WERI-Rb-1 (cell line): ENCODE measurements at places on chromosomes 1 and 21.

GRCh38 chr1:43445606-43446387 is 7.9 kb downstream of the HYI start:
- DNase-seq = no peak

GRCh38 chr1:29500041-29500440 is 263.7 kb downstream of the PTPRU start:
- no peak for DNase-seq

GRCh38 chr1:180168786-180169639 is 14.3 kb downstream of the QSOX1 start:
- peak; percentile 75 for DNase-seq

DNA sequence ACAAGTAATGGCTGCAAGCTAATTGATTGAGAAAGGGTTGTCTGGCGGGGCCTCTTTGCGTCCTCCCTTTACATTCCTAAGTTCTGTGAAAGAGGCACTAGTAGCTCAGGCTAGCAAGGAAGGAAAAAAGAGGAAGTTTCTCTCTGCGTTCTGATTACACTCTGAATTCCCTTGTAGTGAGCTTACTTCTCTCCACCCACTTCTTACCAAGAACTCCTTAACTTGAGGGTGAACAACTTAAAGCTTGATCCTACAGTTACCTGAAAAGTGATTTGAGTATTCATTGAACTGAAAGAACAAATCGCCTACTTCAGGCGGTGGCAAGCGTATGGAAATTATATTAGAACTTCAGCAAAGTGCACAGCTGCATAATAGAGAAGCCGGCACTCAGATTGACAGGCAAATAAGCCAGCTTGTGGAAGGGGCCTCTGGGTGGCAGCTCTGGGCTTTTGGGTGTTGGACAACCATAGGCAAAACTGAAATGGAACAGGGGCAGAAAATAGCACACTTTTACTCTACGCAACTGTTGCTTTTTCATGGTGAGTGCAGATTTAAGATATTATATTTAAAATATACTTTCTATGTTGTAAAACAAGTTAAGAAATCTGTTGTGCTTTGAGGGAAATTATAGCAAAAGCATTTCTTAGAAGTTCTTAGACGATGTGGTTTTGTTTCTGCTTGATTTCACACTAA is 464.5 kb downstream of the USP25 start:
- DNase-seq = peak; percentile 16

GRCh38 chr21:31663584-31664249 is 4.2 kb downstream of the SOD1 start:
- DNase-seq = no peak

DNA sequence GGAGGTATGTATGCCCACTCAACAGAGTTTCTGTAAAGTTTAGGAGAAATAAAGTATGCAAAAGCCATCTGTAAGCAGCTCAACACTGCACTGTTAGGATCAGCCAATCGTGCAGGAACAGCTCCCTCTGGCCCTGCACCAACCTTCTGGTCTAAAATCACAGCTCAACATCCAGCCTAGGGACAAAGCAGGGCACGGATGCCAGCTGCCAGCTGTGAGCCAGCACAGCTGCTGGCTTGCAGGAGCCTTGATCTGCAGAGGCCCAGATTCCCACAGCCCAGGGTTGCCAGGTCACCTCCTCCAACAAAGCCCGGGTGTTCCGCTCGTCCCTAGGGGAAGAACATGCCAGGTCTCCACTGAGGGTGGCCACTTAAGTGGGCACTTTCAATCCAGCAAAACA is 8.6 kb downstream of the ACOT7 start:
- DNase-seq = no peak

DNA sequence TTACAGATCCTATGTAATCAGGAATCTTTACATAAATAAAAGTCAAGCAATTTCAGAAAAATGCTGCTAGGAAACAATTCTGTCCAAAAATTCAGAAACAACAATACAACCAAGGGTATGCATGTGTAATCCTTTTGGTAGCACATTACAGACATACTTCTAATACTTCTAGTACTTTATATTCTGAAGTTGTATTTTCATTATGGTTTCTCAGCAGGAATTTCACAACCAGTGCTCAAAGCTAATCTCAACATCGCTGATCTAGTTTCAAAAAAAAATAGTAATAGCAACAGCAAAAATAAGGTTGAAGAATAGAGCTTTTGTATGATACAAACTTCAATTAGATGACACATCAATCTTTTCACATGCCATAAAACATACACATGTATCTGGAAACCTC is 545.2 kb downstream of the LTN1 start:
- no peak for DNase-seq

DNA sequence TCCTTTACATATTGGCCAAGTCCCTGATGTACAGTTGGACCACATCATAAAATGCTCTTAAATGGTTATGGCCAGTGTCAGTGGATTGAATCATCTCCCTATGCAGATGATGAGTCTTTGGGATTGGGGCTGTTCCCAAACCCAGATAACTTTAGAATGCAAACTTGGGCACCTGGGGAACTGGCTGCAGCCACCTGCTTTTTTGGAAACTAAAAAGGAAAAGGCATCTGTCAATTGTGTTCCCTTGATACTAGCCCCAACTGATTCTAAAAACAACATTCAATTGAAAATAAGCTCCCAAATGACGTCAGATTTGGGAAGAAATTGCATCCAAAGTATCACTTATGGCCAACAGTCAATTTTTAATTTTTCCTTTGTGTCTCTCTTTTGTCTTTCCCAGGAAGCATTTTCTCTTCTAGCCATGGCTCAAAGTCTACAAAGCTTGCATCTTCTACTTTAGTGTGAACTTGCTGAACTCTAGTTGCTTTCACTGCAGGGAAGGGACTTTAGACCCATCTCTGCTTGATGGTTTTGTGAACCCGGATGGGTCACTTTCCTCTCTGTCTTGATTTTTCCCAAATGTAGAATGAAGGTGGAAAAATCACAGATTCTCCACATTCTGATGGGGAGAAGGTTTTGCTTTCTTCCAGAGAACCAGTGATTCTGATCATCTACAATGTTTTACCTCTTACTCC is 402.3 kb upstream of the USP24 start:
- no peak for DNase-seq

DNA sequence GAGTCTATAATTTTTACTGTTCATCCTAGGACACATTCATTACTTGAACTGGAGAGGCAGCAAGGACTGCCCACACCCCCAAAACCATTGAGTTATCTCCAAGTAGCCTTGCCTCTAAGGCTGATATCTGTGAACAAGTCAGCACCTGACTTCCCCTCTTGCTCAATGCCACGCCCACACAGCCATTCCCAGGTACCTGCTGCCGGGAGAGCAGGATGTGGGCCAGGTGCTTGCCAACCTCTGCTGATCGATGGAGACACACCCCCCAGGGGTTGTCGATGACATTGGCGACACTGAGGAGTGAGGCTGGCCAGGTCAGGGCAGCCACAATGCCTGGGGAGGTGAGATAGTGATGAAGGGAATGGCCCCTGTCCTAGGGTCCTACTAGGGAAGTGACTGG is 60.1 kb downstream of the TMCO4 start:
- no peak for DNase-seq
